Heart right ventricle (tissue), 16 donors: ENCODE measurements at places on chromosomes 3 and 15.

DNA sequence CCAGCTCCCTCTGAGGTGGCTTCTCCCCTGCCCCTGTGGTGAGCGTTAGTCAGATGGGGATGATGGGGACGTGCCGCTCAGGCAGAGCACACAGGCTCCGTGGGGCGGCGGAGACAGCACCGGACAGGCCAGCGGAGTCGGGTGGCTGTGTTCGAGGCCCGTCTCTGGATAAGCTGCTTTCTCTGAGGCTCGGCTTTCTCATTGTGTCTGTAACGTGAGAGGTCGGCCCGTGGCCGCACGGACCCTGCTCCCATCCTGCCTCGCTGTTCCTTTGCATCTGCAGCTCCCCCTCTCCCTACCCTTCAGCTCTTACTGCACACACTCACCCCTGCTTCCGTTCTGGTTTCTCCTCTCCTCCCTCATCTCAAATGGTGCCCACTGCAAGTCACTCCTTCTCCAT lies 62.5 kb downstream of the FAM43A start:
- no peak overlapping the region for H3K4me3 ChIP-seq
- H3K27me3 ChIP-seq: no peaks in the 10 kb centered on the region
- no peaks in the 10 kb centered on the region for H3K36me3 ChIP-seq
- peaks cover 15% of the 10 kb centered on the region for H3K4me1 ChIP-seq
- H3K27ac ChIP-seq: no peak overlapping the region

- no peak for DNase-seq
- peaks cover 25% of the 10 kb centered on the region for H3K4me1 ChIP-seq
- H3K27me3 ChIP-seq: peaks cover 6% of the 10 kb centered on the region
- H3K27ac ChIP-seq: peak overlapping the region; percentile 67
Observed at GRCh38 chr3:46463868-46464241, 850 bp downstream of the LTF start.

- no peaks in the 10 kb centered on the region for H3K36me3 ChIP-seq
- peaks cover 2% of the 10 kb centered on the region for H3K4me1 ChIP-seq
- no peak overlapping the region for H3K4me3 ChIP-seq
- H3K27ac ChIP-seq: no peak overlapping the region
Observed at GRCh38 chr15:39364721-39365120, 216.2 kb upstream of the THBS1 start.

DNA sequence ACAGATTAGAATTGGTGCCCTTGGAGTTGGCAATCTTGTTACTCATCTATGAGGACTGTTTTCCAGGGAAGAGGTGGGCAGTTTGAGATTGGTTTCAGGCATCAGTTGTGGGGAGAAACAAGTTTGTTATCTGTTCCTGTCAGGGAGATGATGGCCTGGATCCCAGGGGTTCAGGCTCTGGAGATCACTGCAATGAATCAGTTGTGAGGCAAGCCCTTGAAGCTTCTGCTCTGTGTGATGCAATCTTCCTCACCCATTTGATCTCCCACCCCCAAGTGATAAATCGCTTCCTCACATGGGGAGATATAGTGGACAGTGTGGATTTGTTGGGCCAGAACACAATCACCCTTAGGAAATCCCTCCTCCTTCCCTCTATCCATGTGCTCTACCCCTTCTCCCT lies 276.6 kb upstream of the LRTM1 start:
- no peak overlapping the region for H3K4me3 ChIP-seq
- no peak overlapping the region for H3K27ac ChIP-seq
- peaks cover 7% of the 10 kb centered on the region for H3K27me3 ChIP-seq
- H3K4me1 ChIP-seq: no peaks in the 10 kb centered on the region

- H3K4me1 ChIP-seq: no peaks in the 10 kb centered on the region
- no peaks in the 10 kb centered on the region for H3K27me3 ChIP-seq
- H3K27ac ChIP-seq: no peak overlapping the region
- no peak overlapping the region for H3K4me3 ChIP-seq
Observed at GRCh38 chr3:182632077-182632393, 161.3 kb upstream of the ATP11B start.

DNA sequence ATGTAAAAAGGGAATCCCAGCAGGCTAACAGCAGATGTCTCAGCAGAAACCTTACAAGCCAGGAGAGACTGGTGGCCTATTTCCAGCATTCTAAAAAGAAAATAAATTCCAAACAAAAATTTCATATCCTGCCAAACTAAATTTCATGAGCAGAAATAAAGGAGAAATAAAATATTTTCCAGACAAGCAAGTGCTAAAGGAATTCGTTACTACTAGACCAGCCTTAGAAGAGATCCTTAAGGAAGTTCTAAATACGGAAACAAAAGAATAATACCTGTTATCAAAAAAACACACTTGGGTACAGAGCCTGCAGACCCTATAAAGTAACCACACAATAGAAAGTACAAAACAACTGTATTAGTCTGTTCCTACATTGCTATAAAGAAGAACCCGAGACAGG lies 41.4 kb downstream of the HDGFL3 start:
- no peaks in the 10 kb centered on the region for H3K36me3 ChIP-seq
- no peak overlapping the region for H3K4me3 ChIP-seq
- no peak overlapping the region for H3K27ac ChIP-seq
- DNase-seq: no peak

GRCh38 chr15:62977952-62978811 lies 64.4 kb upstream of the TPM1 start:
- no peak overlapping the region for H3K27ac ChIP-seq
- H3K27me3 ChIP-seq: no peaks in the 10 kb centered on the region
- H3K4me1 ChIP-seq: no peaks in the 10 kb centered on the region

GRCh38 chr3:11591391-11592282 lies 52.1 kb downstream of the VGLL4 start:
- H3K36me3 ChIP-seq: peaks cover 9% of the 10 kb centered on the region
- peak; percentile 52 for DNase-seq
- H3K4me3 ChIP-seq: peak overlapping the region; percentile 8

- no peak for DNase-seq
- no peak overlapping the region for H3K4me3 ChIP-seq
- no peaks in the 10 kb centered on the region for H3K36me3 ChIP-seq
- no peaks in the 10 kb centered on the region for H3K27me3 ChIP-seq
- H3K4me1 ChIP-seq: peaks cover 18% of the 10 kb centered on the region
Observed at GRCh38 chr3:124059580-124059979, 67.7 kb upstream of the ROPN1 start.

- peaks cover 14% of the 10 kb centered on the region for H3K4me1 ChIP-seq
- no peak overlapping the region for H3K27ac ChIP-seq
- H3K27me3 ChIP-seq: no peaks in the 10 kb centered on the region
- no peak overlapping the region for H3K4me3 ChIP-seq
- peak; percentile 61 for DNase-seq
Observed at GRCh38 chr15:74620636-74621545, 5.3 kb downstream of the CLK3 start.

DNA sequence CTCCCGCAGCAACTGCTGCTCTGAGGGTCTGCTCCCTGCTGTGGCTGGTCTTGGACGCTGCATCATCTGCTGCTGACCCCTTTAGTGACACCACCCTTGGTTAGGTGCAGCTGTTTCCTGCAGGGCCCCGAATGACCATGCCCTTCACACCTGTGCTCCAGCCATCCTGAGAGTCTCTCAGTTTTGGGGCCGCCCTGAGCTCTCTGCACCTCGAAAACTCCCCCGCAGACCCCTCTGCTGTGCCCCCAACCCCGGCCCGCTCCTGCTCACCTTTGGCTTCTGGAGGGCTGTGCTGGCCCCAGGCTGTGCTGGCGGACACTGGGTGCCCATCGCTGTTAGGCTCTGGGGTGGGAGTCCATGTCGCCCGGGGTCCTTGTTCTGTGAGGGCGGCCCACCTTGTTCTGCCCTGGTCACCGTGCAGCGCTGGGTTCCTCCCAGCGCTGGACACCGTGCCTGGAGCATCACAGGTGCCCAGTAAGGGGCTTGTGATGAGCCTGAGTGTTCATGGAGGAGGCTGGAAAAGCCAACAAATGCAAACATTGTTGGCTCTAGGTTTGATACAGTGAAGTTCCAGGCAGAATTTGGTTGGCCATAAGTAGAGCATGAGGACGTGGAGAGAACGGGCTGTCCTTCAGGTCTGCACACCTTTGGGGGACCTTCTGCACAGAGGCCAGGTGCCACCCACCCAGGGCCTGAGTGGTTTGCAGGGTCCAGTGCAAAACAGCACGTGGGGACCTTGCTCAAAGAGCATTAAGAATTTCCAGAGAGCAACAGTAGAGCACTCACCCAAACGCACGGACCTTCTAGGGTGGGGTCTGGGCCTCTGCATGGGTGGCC lies 12.3 kb downstream of the ABTB1 start:
- H3K4me3 ChIP-seq: no peak overlapping the region
- no peaks in the 10 kb centered on the region for H3K27me3 ChIP-seq
- DNase-seq: no peak
- no peak overlapping the region for H3K27ac ChIP-seq
- H3K4me1 ChIP-seq: no peaks in the 10 kb centered on the region
- no peaks in the 10 kb centered on the region for H3K36me3 ChIP-seq

GRCh38 chr3:139187154-139187553 lies 142.5 kb upstream of the PRR23C start:
- H3K4me1 ChIP-seq: no peaks in the 10 kb centered on the region
- no peaks in the 10 kb centered on the region for H3K27me3 ChIP-seq
- H3K27ac ChIP-seq: no peak overlapping the region
- H3K36me3 ChIP-seq: no peaks in the 10 kb centered on the region
- DNase-seq: no peak

DNA sequence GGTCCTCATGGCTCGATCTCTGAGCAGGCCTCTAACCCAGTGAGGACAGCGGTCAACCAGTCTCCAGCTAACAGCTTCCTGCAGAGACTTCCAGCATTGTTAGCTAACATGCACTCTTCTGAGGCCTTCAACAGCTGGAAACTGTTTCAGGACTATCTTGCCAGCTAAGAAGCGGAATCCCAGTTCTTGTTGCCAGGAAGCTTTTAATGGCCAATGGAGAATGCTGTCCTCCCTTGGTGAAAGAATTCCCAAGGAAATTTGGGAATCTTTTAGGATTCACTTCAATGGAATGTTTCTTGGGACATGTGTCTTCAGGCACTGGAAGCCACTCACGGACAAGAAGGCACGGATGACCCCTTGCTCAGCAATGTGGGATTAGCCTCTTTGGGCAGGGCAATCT lies 91.7 kb downstream of the CEMIP start:
- no peak for DNase-seq
- no peaks in the 10 kb centered on the region for H3K27me3 ChIP-seq
- H3K36me3 ChIP-seq: no peaks in the 10 kb centered on the region
- no peak overlapping the region for H3K4me3 ChIP-seq

- no peaks in the 10 kb centered on the region for H3K27me3 ChIP-seq
- no peak overlapping the region for H3K4me3 ChIP-seq
- no peaks in the 10 kb centered on the region for H3K36me3 ChIP-seq
- H3K27ac ChIP-seq: peak overlapping the region; percentile 53
Observed at GRCh38 chr15:82855286-82856100, 46.1 kb downstream of the WHAMM start.
